ENCODE measurements at places on chromosomes 6 and 20.

DNA sequence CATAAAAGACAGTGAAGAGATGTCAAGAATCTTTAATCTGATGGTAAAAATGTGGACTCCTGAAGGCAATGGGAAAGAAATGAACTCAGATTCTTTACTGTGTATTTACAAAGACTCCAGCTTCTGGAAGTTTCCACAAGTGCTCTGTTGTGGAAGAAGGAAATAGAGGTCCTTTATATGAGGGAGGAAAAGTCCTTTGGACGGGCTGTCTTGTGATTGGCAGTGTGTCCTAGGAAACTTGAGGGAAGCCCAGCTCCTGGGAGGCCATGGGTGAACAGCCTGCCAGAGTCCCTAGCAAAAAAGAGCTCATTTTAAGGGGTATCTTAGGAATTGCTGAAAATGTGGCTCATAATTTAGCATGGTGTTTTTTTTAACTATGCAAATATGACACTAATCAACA, 92.0 kb downstream of the RNASET2 start:
- DNase-seq: no peak

DNA sequence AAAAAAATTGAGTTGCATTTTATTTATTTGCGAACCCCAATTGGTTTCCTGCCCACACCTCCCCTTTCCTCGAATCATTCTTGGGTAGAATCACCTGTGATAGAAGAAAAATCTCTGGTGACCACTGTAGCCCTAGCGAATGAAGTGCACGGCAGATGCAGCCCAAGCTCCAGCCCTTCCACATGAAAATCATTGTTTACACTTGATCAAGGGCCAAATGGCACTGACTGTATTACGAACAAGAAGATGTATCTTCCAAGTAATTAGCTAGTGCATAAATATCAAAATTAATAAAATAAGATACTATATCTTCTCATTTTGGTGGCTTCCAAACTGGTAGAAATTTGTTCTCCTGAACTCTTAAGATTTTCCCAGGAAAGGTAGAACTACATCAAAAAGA, 93.4 kb upstream of the ARID1B start:
- no peak for DNase-seq

GRCh38 chr6:121691126-121691551, 255.7 kb downstream of the GJA1 start:
- DNase-seq: no peak

- no peak for DNase-seq
Observed at GRCh38 chr6:154742891-154743290, 9.7 kb downstream of the SCAF8 start.

DNA sequence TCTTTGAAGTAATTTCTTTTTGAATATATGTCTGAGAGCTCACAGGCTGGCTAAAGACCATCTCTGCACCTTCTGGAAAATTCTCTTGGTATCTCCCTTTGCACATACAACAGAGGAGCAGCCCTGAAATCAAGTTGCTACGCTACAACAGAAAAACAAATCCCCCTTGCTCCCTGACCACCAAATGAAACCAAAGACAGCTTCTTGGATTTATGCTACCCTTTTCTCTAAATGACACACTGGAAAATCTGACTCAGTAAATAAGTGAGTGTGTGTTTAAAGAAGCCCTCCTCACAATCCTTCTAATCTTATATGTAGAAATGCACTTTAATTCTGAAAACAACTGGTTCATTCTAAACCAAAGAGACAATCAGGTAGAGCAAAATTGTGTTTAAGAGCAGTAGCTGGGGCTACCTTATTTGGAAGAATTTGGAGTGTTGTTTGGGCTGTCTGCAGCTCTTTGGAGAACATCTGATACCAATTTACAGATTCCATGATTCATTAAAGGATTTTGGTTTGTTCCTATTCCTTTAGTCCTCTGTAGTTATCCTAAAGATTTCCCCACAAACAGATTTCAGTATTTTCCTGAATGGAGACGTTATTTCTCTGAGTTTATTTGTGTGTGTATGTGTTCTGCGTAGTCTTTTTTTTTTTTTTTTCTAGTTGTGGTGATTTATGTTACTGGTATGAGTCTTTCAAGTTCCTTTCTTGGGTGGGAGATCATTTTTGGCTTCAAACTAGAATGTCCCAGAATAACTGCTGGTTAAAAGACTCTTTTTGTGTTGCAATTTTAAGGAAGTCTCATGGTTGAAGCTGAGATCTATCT, 36.4 kb upstream of the UTRN start:
- no peak for DNase-seq
